Esophagus squamous epithelium (tissue), 5 donors: ENCODE measurements at places on chromosomes 13 and 19.

DNA sequence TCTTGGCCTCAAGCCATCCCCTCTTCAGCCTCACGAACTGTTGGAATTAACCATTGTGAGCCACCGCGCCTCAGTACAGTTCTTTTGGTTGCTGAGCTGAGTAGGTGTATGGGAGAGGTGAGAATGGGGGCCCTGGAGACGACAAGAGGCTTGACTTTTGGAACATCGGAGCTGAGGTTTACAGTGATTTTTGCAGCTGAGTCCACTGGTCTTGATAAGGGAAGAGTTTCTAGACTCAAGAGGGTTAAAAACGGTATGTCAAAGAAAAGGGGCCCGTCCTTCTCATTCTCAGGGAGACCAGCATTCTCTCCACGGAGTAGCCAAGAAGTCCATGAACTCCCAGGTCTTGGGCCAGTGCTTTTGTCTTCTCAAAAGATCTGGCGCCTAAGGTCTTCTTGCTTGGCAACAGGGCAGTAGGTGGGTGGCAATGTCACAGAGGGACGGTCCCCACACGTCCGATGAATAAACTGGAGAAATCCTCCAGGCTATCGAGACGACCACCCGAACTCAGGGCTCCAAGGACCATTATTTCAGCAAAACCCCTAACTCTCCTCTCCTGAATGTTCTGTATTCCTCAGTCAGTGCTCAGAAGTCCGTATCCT, 6.4 kb upstream of the QTRT1 start:
- DNase-seq, result no peak

- no peak for DNase-seq
Measured at GRCh38 chr19:46353730-46354528, 7.0 kb downstream of the PPP5C start.

GRCh38 chr19:48965806-48966540, 864 bp downstream of the FTL start:
- DNase-seq, result peak; percentile 57

GRCh38 chr19:13844130-13844631, 32.8 kb upstream of the NANOS3 start:
- no peak for DNase-seq

GRCh38 chr13:105272660-105273631, 1262.5 kb downstream of the EFNB2 start:
- no peak for DNase-seq

- DNase-seq, result no peak
Measured at GRCh38 chr19:32971012-32971595, 654 bp downstream of the CEP89 start.

- DNase-seq, result no peak
Measured at GRCh38 chr19:54532528-54532927, 29.9 kb downstream of the LAIR2 start.

- no peak for DNase-seq
Measured at GRCh38 chr13:73242515-73243015, 183.8 kb downstream of the KLF5 start.

GRCh38 chr19:49773663-49774350, 7.0 kb downstream of the AP2A1 start:
- no peak for DNase-seq

DNA sequence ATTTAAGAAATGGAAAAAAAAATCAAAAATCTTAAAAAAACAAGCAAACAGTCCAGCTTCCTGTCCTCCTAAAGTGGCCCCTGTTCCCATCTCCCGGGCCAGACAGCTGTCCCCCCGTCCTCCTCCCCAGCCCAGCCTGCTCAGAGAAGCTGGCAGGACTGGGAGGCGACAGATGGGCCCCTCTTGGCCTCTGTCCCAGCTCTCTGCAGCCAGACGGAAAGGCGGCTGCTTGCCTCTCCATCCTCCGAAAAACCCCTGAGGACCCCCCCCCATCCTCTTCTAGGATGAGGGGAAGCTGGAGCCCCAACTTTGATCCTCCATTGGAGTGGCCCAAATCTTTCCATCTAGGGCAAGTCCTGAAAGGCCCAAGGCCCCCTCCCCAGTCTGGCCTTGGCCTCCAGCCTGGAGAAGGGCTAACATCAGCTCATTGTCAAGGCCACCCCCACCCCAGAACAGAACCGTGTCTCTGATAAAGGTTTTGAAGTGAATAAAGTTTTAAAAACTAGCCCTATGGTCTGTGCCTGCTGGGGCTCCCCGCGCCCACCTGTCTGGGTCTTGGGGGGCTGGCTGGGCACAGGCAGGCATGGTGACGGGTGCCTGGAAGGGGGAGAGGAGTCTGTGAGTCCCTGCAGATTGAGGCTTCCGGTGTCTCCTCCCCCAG, 3.8 kb downstream of the GADD45GIP1 start:
- DNase-seq, result no peak

- no peak for DNase-seq
Measured at GRCh38 chr13:112623051-112623711, 35.2 kb upstream of the TUBGCP3 start.

DNA sequence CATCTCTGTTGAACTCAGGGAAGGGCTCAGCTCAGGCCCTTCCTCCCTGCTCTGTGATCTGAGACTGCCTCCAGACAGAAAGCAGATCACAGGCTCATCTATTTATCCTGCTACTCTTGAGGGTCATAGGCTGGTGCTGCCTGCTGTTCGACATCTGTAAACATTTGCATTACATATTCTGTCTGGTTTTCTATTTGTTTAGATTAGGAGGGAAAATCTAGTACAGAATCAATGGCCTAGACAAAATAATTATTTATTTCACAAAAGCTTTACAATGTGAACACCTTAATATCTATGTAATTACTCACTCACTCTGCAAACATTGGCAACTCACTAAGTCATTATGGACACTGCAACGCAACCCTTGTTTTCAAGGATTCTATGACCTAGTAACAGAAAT, 43.0 kb downstream of the CEP89 start:
- DNase-seq, result no peak

- peak; percentile 52 for DNase-seq
Measured at GRCh38 chr19:18291590-18292461, 10.4 kb upstream of the JUND start.

DNA sequence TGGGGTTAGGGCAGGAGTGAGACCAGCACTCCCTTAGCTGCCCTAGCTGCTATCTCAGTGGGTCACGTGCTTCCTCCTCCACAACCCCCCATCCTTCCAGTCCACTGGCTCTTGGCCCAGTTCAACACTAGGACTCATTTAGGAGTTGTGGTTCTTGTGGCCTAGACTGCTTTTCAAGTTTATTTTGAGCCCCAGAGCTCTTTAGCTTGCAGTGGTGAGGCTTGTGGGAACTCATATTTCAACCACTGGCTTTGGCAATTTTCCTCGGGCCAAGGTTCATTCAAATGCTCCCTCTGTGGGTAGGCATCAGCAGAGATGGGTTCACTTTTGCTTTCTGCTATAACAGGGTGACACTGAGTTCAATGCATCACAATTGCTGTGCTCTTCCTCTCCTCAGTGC, 436.2 kb upstream of the SLITRK5 start:
- DNase-seq, result no peak

DNA sequence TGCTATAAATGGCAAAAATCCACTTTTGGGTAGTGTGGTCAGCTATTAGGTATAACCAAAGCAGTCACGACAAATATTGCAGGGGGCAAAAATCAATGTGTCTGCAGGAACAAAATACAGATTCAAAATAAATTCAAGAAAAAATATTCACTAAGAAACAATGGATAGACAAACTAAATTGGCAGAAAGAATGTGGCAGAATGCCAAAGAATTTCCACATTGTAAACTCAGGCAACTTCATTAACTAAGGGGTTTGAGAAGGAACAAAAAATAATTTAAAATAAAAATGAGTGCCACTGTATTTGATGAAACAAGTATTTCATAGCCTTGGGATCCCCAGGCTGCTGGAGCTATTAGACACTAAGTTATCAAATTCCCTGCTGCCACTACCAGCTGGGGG, 193.1 kb downstream of the VWA8 start:
- no peak for DNase-seq

DNA sequence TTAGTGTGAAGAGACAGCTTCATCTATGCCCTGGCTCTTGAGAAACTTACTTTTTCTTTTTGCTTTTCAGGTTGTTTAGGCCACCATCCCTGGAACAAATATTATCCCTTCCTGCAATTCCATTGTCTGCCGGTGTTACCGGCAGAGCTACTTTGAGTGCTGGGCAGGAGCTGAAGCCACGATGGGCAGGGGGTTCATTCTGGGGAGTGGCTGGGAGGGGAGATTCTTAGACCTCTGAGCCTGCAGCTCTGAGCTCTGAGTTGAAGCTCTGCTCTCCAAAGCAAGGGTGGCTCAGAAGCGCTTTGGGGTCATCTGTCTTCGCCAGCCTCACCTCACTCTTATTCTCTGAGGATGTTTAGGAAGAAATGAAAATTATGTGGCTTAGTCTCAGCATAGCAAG, 1066.6 kb upstream of the SLC10A2 start:
- DNase-seq, result no peak

DNA sequence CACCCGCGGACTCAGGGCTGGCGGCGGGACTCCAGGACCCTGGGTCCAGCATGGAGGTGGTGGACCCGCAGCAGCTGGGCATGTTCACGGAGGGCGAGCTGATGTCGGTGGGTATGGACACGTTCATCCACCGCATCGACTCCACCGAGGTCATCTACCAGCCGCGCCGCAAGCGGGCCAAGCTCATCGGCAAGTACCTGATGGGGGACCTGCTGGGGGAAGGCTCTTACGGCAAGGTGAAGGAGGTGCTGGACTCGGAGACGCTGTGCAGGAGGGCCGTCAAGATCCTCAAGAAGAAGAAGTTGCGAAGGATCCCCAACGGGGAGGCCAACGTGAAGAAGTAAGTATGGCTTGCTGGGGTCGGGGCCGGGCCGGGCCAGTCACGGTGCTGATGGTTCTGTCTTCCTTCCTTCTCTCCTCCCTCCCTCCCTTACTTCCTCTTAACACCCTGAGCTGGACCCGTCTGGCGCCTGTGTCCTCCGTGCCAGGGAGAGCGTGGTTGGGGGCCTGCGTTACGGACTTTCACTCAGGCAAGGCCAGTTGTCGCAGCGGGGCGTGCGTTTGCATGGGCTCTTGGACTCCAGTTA, 1.4 kb downstream of the STK11 start:
- DNase-seq, result no peak

DNA sequence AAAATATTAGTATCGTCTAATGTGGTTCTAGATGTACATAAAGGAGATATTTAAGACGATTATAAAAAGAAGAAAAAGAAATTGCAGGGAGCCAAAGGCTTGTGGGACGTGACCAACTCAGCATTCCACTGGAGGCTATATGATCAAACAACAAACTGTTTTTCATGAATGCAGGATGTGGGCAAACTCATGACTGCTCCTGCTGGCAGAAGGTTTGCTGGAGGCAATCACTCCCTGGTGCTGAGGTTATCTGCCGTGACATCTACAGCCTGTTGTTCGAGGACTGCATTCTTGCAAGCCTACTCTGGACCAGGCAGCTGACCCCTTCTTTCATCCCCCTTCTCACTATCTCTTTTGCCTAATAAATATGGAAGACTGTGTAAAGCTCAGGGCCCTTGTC, 518.1 kb downstream of the UQCRFS1 start:
- DNase-seq, result no peak

- no peak for DNase-seq
Measured at GRCh38 chr13:71096421-71096820, 770.6 kb downstream of the DACH1 start.

DNA sequence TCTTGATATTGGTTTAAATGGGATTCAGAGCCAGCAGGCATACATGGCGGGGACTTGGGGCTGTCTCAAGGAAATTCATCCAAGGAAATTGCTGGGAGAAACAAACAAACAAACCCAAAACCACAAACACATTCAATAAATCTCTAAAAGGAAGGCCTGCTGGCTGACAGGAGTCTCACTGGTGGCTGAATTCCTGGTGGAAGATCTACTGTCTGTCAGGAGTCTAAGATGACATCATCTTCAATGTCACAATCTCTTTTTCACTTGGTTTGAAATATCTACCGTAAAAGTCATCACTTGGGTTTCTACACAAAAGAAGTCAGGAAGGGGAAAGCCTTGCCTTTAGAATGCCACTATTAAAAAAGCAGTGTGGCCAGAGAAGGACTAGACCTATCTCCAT, 87.9 kb downstream of the KLF5 start:
- DNase-seq, result no peak

GRCh38 chr19:31168106-31168625, 181.1 kb downstream of the TSHZ3 start:
- no peak for DNase-seq

GRCh38 chr13:98452851-98453843, 123.8 kb downstream of the STK24 start:
- DNase-seq, result no peak

GRCh38 chr13:98290261-98290660, 113.2 kb upstream of the RNF113B start:
- no peak for DNase-seq

- DNase-seq, result no peak
Measured at GRCh38 chr19:39413911-39414608, 1.6 kb downstream of the PLEKHG2 start.

- DNase-seq, result no peak
Measured at GRCh38 chr19:42452590-42452989, 9.8 kb upstream of the CXCL17 start.

- DNase-seq, result no peak
Measured at GRCh38 chr19:55365964-55366363, 2.9 kb upstream of the GARIN5B start.

DNA sequence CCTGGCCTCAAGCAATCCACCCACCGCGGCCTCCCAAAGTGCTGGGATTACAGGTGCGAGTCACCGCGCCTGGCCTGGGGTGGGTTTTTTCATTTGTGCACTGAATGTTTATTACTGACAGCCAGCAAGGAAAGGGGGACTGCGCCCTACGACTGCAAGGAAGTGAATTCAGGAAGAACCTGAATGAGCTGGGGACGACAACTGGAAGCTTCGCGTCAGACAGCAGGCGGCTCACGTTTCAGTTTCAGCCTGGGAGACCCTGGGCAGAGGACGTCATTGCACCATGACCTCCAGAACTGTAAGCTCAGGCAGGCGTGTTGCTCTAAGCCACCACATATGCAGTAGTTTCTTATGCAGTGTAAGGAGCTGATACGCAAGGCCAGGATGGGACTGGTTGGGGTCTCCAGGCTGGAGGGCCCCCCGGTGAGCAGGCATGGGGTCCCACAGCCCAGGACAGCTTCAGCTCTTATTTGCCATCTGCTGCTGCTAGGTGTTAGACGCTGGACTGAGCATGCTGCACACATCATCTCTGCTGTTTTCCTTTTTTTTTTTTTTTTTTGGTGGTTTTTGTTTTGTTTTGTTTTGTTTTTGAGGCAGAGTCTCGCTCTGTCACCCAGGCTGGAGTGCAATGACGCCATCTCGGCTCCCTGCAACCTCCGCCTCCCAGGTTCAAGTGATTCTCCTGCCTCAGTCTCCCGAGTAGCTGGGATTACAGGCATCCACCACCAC, 66.6 kb downstream of the GADD45B start:
- DNase-seq, result no peak

- DNase-seq, result no peak
Measured at GRCh38 chr13:94622344-94622743, 20.7 kb downstream of the GPR180 start.

DNA sequence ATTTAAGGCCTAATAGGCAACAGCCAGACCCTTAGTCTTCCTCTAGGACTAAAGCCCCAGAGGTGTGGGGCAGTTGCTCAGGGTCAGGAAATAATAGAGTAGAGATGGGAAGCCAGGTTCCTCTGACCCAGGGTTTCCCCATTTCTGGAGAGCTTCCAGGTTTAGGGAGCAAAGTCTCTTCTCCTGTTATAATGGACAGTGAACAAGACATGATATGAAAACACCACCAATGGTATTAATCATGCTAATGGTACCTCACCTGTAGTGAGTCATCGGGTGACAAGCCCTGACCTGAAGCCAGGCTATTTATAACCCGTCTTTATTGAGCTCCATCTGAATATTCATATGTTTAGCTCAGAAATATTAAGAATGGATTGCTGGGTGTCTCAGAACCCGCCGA, 24.6 kb downstream of the BICRA start:
- no peak for DNase-seq

GRCh38 chr19:46932346-46932745, 71.5 kb downstream of the ARHGAP35 start:
- no peak for DNase-seq

GRCh38 chr13:35630551-35631275, 154.2 kb upstream of the MAB21L1 start:
- DNase-seq, result no peak
